ENCODE measurements at places on chromosomes 11 and 22.
A peak's percentile ranks its signal among the peaks of the same experiment; 100 is the strongest.

DNA sequence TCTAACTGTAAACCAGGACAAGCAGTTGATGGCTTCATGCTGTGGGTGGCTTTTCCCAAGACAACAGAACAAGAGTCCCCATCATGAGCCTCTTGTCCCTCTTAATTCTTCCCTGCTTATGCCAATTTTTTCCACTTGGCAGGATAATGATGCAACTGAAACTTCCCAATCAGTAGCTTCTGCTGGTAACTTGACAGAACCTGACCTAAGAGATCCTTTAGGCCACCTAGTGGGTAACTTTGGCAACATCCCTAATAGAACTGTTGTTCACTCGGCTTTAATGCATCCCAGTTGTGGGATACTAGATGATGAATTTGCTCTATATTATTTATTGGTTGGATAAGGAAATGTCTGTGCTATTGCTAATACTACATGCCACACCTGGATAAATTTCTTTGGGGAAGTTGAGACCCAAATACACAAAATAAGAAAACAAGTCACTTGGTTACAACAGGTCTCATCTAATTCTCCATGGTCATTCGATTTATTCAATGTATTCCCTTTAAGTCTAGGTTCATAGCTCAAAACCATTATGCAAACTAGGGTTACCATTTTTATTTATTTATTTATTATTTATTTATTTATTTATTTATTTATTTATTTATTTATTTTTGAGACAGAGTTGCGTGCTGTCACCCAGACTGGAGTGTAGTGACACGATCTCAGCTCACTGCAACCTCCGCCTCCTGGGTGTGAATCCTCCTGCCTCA lies 41.4 kb upstream of the NFAM1 start:
- DNase-seq = peak; percentile 32

DNA sequence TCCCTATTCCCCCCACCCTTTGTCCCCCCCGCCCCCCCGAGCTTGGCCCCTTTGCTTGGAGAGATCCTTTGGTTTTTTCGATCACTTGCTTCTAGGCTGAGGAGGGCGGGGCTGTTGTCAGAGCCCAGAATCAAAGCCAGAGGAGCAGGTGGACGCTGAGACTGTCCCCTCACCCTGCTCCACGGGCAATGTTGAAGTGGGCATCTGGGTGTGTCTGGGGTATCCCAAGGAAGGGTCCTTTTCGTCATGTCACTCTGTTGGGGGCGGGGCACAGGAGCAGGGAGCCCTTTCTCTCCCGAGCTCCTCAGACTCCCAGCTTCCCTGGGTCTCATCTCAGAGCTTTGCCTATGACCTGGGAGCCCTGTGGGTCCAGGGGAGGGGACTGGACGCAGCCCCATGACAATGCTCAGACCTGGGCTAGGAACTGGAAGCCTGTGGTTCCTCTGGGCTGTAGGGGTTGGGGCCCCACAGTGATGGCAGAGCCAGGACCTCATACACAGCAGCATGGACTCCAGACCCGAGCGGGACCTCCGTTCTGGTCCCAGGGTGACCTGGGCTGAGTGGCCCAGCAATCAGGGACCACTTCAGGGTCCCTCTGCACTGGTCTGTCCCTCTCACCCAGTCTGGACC lies 2.9 kb upstream of the APOBEC3A start:
- DNase-seq = no peak

DNA sequence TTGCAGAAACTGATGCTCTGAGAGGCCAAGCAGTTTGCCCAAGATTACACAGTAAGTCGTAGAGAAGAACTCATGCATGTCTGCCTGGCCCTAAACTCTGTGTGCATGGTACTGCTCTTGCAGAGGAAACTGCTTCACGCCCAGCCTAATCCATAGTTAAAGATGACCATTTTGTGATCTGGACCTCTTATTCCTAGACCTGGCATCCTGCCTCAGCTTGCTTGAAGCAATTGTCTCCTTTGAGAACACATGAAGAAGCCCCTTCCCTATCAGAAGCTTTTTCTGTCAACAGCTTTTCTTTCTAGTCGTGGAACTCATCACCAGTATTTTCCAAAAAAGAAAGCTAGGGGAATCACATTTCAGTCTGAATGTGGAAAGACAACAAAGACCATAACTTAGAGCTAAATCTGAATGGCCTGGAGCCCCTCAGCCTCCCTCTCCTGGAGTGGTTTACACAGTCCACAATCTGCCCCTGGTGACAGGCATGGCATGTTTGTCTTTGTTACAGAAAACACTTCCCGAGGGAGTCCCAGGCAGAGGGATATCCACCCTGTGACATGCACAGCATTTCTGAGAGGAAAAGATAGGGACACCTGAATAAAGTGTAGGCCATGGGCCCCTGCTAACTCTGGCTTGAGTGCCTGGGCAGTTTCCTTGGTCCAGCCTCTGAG lies 2.9 kb upstream of the FZD4 start:
- no peak for DNase-seq

GRCh38 chr11:73374151-73374550 lies 2.0 kb upstream of the RELT start:
- no peak for DNase-seq

DNA sequence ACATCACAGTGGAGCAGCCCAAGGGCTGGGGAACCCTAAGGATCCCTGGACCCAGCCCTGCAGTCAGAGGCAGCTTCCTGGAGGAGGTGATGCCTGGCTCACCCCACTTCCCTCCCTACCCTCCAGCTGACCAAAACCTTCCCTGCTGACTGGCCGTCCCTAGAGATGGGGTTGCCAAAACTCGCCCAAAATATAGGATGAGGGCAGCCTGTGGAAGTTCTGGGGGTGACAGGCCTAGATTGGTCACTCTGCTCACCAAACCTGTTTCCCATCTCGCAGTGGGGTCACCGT lies 35.0 kb upstream of the PPARA start:
- DNase-seq = no peak

DNA sequence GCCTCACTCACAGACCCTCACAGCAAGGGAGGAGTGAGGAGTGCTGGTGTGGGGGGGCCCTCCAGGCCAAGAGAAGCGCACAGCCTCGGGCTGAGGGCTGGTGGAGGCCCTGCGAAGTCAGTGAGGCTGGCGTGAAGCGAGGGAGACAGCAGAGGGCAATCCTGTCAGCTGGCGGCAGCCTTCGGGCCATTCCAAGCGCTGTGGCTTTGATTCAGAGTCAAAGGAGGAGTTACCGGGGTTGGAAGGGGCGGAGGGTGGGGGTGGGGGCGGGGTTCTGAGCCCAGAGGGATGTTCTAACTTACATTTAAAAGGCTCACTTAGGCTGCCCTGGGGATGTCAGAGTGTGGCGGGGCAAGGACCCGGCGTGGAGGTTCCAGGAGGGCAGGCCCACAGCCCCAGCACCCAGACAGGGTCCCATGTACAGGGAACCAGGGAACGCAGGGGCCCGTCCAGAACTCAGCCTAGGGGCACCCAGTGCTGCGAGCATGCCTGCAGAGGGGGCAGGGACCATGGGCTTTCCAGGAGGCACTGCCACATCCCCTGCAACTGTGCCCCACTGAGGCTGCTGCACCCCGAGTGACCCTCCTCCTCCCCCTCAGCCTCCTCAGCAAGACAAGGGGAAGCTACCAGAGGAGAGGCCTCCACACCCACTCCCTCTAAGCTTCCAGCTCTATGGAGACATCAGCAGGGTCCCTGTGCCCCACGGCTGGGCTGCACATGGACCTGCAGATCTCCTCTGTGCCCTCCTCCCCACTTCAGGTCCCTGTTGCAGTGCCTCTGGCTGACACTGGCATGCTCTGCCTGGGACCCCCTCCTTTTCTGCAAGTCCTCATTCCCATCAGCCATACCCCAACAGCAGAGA lies 39.7 kb upstream of the TTLL12 start:
- DNase-seq = no peak

DNA sequence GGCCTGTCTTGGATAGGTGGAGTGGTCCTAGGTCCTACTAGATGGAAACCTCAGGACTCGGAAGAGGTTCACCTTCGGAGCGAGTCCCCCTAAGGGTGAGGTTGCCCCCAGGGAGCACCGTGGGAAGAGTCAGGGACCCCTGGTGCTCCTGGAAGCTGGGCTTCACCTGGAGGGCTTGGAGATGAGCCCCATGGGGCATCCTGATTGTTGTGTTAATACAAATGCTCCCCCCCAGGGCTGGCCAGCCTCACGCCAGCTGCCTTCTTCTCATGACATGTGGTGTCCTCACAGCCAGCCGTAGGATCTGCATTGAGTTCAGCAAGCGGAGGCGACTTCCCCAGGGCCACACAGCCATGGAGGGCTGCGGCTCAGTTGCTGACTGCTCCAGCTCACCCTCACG lies 1487.5 kb downstream of the BRD1 start:
- DNase-seq = no peak

Measured in AG09319 (cell line).